Caco-2 (cell line): ENCODE measurements at places on chromosomes 7 and 10.

GRCh38 chr7:45067582-45067981 is 21.2 kb downstream of the NACAD start:
- no peak overlapping the region for H3K4me3 ChIP-seq
- H3K4me1 ChIP-seq, result no peaks in the 10 kb centered on the region
- peaks cover 2% of the 10 kb centered on the region for H3K36me3 ChIP-seq

GRCh38 chr7:102973096-102973802 is 60.4 kb downstream of the LRRC17 start:
- H3K27ac ChIP-seq, result no peak overlapping the region
- DNase-seq, result no peak
- no peaks in the 10 kb centered on the region for H3K36me3 ChIP-seq
- H3K27me3 ChIP-seq, result no peaks in the 10 kb centered on the region

DNA sequence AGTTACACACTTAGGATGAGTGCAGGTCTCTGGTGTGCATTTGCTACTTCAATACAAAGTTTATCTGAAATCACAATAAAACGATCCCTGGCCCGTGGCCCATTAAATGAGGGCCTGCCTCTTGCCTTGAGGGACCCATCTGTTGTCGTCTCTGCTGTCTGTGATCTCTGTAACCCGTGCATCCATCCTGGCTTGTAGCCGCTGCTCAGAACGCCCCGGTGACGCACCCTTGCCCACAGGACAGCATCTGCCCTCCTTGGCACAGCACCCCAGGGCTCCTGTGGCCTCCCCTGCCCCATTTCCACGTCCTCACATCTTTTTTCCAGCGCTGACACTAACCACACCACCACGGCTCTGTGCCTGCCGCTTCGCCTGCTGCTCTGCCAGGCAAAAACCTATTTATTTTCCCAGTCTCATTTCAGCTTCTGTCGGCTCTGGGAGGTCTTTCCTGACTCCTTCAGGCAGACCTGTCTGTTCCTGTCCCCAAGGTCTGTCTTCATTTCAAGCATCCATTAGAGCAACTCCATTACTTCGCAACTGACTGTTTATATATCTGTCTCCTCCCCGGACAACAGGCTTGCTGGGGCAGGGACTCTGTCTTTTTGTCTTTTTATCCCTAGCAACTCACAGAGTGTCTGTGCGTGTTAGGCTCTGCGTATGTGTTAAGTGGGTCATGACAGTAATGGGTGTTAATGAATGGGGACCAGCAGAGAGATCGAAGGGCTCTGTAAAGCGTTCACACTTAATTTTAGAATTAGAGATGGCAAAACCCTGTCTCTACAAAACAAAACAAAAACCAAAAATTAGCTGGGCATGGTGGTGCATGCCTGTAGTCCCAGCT is 16.4 kb downstream of the CARD11 start:
- H3K27ac ChIP-seq, result no peak overlapping the region
- no peak overlapping the region for H3K4me3 ChIP-seq
- H3K4me1 ChIP-seq, result no peaks in the 10 kb centered on the region
- DNase-seq, result no peak
- no peaks in the 10 kb centered on the region for H3K36me3 ChIP-seq

- H3K4me1 ChIP-seq, result no peaks in the 10 kb centered on the region
- H3K36me3 ChIP-seq, result no peaks in the 10 kb centered on the region
- H3K27ac ChIP-seq, result no peak overlapping the region
- DNase-seq, result no peak
These were observed 124.7 kb downstream of the ELMO1 start for GRCh38 chr7:37323966-37324365.

- no peaks in the 10 kb centered on the region for H3K36me3 ChIP-seq
- peaks cover 1% of the 10 kb centered on the region; the same call in 1 of the 2 replicates for H3K27me3 ChIP-seq
- H3K4me1 ChIP-seq, result no peaks in the 10 kb centered on the region
These were observed 23.4 kb downstream of the DOCK4 start for GRCh38 chr7:112182749-112183148.

- no peaks in the 10 kb centered on the region for H3K4me1 ChIP-seq
- no peaks in the 10 kb centered on the region for H3K27me3 ChIP-seq
- H3K36me3 ChIP-seq, result no peaks in the 10 kb centered on the region
- DNase-seq, result no peak
- no peak overlapping the region for H3K4me3 ChIP-seq
These were observed 122.7 kb downstream of the RAPGEF5 start for GRCh38 chr7:22234227-22234626.

DNA sequence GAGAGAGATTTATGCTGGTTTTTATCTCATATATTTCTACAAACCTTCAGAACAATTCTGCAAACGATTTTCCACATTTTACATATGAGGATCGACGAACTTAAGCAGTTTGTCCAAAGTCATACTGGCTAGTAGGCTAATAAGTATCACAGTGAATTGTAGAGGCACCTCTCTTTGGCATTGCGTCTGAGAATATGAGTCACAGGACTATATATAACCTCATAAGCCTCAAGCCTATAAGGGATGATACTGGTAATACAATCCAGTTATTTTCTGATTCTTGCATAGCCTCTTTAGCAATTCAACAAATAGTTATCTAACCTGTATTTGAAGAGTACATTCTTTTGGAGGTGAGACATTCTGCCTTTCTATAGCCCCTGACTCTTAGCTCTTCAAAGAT is 129.8 kb downstream of the GPR158 start:
- H3K27ac ChIP-seq, result no peak overlapping the region
- H3K27me3 ChIP-seq, result no peaks in the 10 kb centered on the region
- no peak overlapping the region for H3K4me3 ChIP-seq
- no peak for DNase-seq
- no peaks in the 10 kb centered on the region for H3K4me1 ChIP-seq

- H3K4me3 ChIP-seq, result no peak overlapping the region
- no peaks in the 10 kb centered on the region for H3K4me1 ChIP-seq
- no peak overlapping the region for H3K27ac ChIP-seq
- no peaks in the 10 kb centered on the region for H3K36me3 ChIP-seq
- no peak for DNase-seq
- H3K27me3 ChIP-seq, result no peaks in the 10 kb centered on the region
These were observed 85.1 kb downstream of the WASHC2A start for GRCh38 chr10:50152792-50153272.

- H3K36me3 ChIP-seq, result no peaks in the 10 kb centered on the region
- DNase-seq, result no peak
- H3K4me3 ChIP-seq, result no peak overlapping the region
These were observed 91.2 kb downstream of the LSMEM1 start for GRCh38 chr7:112571852-112572607.

GRCh38 chr10:62081341-62082270 is 180.1 kb downstream of the ARID5B start:
- H3K27me3 ChIP-seq, result no peaks in the 10 kb centered on the region
- no peak overlapping the region for H3K4me3 ChIP-seq
- DNase-seq, result no peak
- H3K4me1 ChIP-seq, result peaks cover 41% of the 10 kb centered on the region

- DNase-seq, result no peak
- no peaks in the 10 kb centered on the region for H3K36me3 ChIP-seq
- H3K27ac ChIP-seq, result no peak overlapping the region
- peaks cover 11% of the 10 kb centered on the region for H3K4me1 ChIP-seq
These were observed 250.8 kb upstream of the PITRM1 start for GRCh38 chr10:3423384-3423783.

DNA sequence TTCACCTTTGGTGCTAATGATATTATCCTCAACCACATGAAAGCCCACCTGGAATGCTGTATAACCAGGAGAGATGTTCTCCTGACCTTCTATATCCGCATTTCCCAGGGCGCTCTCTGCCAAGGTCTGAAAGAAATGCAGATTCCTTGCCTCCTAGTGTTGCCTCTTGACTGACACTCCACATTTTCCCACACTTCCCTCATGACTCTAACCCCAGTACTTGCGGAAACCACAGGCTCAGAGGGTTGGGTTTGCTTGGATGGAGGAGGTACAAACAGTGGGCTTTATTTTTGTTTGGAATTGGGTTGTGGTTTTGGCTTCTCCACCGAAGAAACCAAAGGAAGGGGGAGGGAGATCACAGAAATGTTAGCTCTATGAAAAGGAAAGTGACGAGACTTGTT is 222.9 kb upstream of the CELF2 start:
- no peak for DNase-seq
- H3K4me3 ChIP-seq, result no peak overlapping the region
- no peak overlapping the region for H3K27ac ChIP-seq

DNA sequence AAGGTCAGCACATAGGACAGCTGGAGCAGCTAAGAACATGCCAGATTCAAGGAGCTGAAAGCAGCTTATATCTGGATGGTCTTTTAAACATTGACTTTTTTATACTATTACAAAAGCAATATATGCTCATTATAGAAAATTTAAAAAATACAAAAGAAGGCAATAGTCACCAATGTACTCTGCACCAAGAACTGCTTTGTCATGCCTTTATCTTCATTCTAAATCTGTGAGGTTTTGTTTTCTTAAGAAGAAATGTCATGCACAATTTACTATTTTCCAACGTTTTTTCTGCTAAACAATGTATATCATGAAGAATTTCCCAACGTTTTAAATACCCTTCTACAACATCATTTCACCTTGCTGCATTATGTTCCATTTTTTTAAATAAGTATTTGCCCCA is 2.8 kb downstream of the LIPM start:
- H3K4me3 ChIP-seq, result no peak overlapping the region
- no peak overlapping the region for H3K27ac ChIP-seq
- no peak for DNase-seq
- H3K27me3 ChIP-seq, result no peaks in the 10 kb centered on the region
- no peaks in the 10 kb centered on the region for H3K4me1 ChIP-seq

- DNase-seq, result peak; percentile 27
- H3K4me3 ChIP-seq, result no peak overlapping the region
- no peaks in the 10 kb centered on the region for H3K27me3 ChIP-seq
- no peak overlapping the region for H3K27ac ChIP-seq
These were observed 35.1 kb downstream of the RCC1L start for GRCh38 chr7:75038508-75038907.

- H3K4me1 ChIP-seq, result no peaks in the 10 kb centered on the region
- H3K36me3 ChIP-seq, result no peaks in the 10 kb centered on the region; the same call in 1 of the 2 replicates
- no peak for DNase-seq
- no peak overlapping the region for H3K27ac ChIP-seq
- no peak overlapping the region for H3K4me3 ChIP-seq
- H3K27me3 ChIP-seq, result no peaks in the 10 kb centered on the region
These were observed 129.1 kb upstream of the AMPH start for GRCh38 chr7:38760226-38760625.

DNA sequence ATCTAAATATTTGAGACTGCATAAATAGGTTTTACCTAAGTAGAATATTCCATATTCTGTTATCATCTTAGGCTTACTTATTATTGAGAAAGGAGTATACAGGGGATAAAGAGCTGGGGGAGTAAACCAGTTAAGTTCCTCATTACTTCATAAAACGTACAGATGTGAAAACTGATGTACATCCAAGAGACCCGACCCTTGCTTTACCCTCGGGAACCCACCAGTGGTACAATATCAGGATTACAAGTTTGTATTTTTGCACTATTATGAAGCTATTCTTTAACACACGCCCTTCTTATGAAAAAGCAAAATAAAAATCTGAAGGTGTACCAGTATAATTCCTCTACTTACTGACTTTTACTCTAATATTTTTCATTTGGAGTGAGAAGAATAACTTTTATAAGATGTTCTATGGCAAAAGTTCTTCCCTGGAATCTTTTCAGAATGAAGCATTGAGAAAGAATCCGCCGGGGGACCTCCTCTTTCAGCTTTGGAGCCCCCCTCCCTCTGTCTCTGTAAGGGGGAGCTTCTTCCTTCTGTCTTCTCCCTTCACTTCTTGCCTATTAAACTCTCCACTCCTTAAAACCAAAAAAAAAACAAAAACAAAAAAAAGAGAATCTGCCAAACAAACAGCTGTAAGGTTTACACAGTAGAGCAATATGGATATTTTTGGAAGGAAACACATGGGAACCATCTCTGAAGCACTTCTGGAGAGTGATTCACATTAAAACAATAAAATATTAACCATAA is 550.0 kb downstream of the TNS3 start:
- DNase-seq, result no peak
- H3K36me3 ChIP-seq, result no peaks in the 10 kb centered on the region
- H3K27me3 ChIP-seq, result peaks cover 1% of the 10 kb centered on the region; the same call in 1 of the 2 replicates
- H3K27ac ChIP-seq, result no peak overlapping the region
- no peak overlapping the region for H3K4me3 ChIP-seq

- no peaks in the 10 kb centered on the region for H3K36me3 ChIP-seq
- no peak for DNase-seq
- H3K4me1 ChIP-seq, result no peaks in the 10 kb centered on the region
These were observed 19.9 kb upstream of the GPAM start for GRCh38 chr10:112203328-112204076.

- no peaks in the 10 kb centered on the region for H3K27me3 ChIP-seq
- no peak overlapping the region for H3K4me3 ChIP-seq
- no peaks in the 10 kb centered on the region for H3K4me1 ChIP-seq
- no peak overlapping the region for H3K27ac ChIP-seq
- H3K36me3 ChIP-seq, result no peaks in the 10 kb centered on the region
These were observed 489.1 kb upstream of the CELF2 start for GRCh38 chr10:10528563-10528910.

DNA sequence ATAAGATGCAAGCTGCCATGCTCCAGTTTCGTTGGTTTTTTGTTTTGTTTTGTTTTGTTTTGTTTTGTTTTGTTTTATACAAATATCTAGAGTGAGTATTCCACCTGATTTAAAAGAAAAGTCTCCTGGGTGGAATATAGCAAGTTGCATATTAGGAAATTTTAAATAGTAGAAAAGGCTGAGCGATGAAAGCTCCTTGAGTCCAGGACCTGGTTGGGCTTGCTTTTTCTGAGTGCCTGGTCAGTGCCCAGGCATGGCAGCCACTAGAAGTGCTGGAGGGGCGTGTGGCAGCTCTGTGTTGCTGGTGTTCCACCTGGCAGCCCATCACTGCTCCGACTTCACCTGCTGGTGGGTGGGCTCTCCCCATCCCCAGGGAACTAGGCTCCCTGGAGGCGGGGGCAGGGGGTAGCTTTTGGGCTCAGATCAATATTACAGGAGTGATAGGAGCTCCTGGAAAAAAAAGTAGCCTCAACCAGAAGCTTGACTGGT is 8.0 kb downstream of the COL17A1 start:
- H3K4me1 ChIP-seq, result no peaks in the 10 kb centered on the region; the same call in 1 of the 2 replicates
- H3K27me3 ChIP-seq, result no peaks in the 10 kb centered on the region
- no peak for DNase-seq

GRCh38 chr7:70580161-70580560 is 551.8 kb upstream of the GALNT17 start:
- no peaks in the 10 kb centered on the region for H3K36me3 ChIP-seq
- H3K4me3 ChIP-seq, result no peak overlapping the region
- H3K4me1 ChIP-seq, result peaks cover 5% of the 10 kb centered on the region; the same call in 1 of the 2 replicates
- H3K27me3 ChIP-seq, result no peaks in the 10 kb centered on the region
- DNase-seq, result no peak

DNA sequence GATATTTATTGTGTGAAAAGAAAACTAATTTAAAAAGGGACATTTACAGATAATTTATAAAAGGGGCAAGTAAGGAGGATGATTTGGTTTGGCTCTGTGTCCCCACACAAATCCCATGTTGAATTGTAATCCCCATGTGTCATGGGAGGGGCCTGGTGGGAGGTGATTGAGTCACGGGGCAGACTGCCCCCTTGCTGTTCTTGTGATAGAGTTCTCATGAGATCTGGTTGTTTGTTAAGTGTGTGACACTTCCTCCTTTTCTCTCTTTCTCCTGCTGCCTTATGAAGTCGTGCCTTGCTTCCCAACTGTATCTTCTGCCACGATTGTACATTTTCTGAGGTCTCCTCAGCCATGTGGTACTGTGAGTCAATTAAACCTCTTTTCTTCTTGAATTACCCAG is 171.0 kb upstream of the SEMA3E start:
- no peak overlapping the region for H3K4me3 ChIP-seq
- DNase-seq, result no peak
- H3K36me3 ChIP-seq, result no peaks in the 10 kb centered on the region
- no peaks in the 10 kb centered on the region for H3K4me1 ChIP-seq
- no peak overlapping the region for H3K27ac ChIP-seq
